ENCODE measurements at places on chromosomes 3 and 15. TPM values are rescaled to one million over a fixed set of nuclear protein-coding genes. Genes with fewer than 3 reads are reported as not detected.

Gene GHRL
- total RNA-seq: 0.34 TPM

Gene SLC28A1
- total RNA-seq: not detected

Gene ZFYVE19
- total RNA-seq: 38.7 TPM

Gene CADPS
- not detected for total RNA-seq

Gene CCR1
- total RNA-seq: 0.66 TPM

Gene SI
- not detected for total RNA-seq

Gene ATP10A
- 15.5 TPM for total RNA-seq

Gene LNP1
- total RNA-seq: 1.4 TPM

Gene HIGD2B
- total RNA-seq: 0.32 TPM

Gene MINDY4B
- total RNA-seq: not detected
